ENCODE measurements at places on chromosomes 5 and 9. TPM values are rescaled to one million over a fixed set of nuclear protein-coding genes. Genes with fewer than 3 reads are reported as not detected.

DNA sequence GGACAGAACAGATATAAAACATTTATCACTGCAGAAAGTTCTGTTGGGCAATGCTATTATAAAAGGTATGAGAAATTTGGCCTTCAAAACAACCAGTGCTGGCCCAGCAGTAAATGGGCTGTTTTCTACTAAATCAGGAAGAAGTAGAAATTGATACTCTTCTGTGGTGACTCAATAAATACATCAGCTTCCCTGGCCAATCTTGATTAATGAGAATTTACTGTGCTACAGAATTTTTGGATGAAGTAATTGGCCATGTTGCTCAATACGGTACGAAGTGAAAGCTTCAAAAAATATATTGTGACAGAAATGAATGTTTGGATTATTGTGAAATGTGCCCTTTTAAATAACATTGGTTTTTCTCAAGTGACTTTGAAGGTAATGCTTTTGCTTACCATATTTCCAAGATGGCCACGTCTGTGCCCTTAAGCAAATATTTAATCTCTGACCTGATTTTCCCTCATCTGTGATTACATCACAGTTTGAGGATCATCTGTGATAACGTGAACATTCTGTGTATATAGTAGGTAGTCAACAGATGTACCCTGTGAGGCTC, 4.2 kb downstream of the DNAJA1 start:
- no peak for DNase-seq

DNA sequence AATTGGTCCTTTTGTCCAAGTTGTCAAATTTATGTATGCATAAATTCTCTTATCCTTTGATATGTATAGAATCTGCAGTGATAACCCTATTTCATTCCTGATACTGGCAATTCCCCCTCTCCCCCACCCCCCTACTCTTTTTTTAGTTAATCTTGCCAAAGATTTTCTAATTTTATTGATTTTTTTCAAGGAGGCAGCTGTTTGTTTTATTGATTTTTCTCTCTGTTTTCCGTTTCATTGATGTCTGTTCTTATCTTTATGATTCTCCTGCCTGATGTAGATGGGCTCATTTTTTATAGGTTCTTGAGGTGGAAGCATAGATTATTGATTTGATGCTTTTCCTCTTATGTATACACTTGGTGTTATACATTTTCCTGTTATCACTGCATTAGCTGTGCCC, 34.4 kb downstream of the SMC5 start:
- DNase-seq, result no peak

- DNase-seq, result peak; percentile 15
Measured at GRCh38 chr5:157657516-157657915, 5.3 kb upstream of the SOX30 start.

DNA sequence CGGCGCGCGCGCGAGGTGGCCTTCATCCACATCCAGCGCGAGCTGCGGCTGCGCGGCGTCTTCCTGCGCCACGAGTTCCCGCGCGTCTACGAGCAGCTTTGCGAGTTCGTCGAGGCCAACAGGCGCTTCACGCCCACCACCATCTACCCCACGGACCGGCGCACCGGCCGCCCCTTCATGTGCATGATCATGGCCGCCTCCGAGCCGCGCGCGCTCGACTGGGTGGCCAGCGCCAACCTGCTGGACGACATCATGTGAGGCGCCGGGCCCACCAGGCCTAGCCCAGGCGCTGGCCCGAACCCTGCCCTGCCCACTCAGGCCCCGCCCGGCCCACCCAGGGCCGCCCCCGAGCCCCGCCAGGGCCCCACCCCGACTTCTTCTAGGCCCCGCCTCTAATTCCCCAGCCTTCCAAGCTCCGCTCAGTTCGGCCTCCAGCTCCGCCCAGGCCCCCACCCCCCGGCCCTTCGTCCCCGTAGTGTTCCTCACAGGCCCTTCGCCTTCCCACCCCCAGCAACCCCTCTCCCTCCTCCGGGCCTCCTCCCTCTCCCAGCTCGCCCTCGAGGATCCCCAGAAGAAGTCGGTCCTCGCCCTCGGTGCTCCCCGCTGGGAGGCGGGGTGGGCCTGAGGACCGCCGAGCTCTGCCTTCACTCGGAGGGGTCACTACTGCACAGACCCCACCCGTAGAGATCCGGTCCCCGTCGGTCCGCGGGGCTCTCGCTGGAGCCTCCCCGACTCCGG, 2.0 kb upstream of the PHPT1 start:
- DNase-seq, result no peak

GRCh38 chr5:6873359-6873758, 160.1 kb downstream of the TENT4A start:
- no peak for DNase-seq

- DNase-seq, result no peak
Measured at GRCh38 chr5:149149942-149150341, 8.6 kb downstream of the ABLIM3 start.

GRCh38 chr5:1593903-1594356, 70.2 kb upstream of the LPCAT1 start:
- no peak for DNase-seq

DNA sequence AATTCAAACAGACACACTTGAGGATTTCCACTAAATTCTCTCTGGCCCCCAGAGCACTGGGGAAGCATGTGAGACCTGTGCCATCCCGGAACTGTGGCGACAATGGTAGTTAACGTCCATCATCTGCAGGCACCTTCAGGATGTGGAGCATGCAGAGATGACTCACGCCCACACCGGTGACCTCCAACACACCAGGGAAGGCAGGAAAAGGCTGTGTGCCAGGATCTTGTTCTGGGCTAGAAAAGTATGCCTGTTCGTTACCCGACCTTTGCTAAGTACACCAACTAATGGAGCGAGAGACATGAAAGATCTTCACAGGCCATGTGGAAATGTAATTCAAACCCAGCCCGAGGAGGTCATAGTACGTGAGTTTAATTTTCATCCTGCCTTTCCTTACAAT, 208.8 kb downstream of the MELK start:
- peak; percentile 14 for DNase-seq

GRCh38 chr9:89153232-89154017, 25.2 kb downstream of the SHC3 start:
- peak; percentile 74 for DNase-seq

GRCh38 chr9:111064160-111064837, 26.0 kb upstream of the LPAR1 start:
- no peak for DNase-seq

- no peak for DNase-seq
Measured at GRCh38 chr9:72506615-72507014, 14.8 kb upstream of the TMC1 start.

Gene PCDHGB7
- total RNA-seq, result 0.03 TPM

Gene ZNF883
- not detected for total RNA-seq

Gene CDH9
- not detected for total RNA-seq

Gene IFNW1
- not detected for total RNA-seq

Gene PPP3R2
- not detected for total RNA-seq

Gene TRIM7
- total RNA-seq, result 56.2 TPM
